ENCODE measurements at places on chromosomes 6 and 20.
A peak's percentile ranks its signal among the peaks of the same experiment; 100 is the strongest.

DNA sequence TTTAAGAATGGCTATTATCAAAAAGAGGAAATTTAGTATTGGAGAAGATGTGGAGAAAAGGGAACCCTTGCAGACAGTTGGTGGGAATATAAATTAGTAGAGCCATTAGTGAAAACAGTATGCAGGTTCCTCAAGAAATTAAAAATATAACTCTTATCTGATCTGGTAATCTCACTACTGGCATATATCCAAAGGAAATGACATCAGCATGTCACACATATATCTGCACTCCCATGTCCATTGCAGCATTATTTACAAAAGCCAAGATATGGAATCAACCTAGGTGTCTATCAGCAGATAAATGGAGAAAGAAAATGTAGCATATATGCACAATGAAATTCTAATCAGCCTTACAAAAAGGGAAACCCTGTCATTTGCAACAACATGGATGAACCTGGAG, 2.6 kb downstream of the SIRPG start:
- DNase-seq, result no peak

- DNase-seq, result no peak
Measured at GRCh38 chr6:10542213-10542612, 21.1 kb downstream of the GCNT2 start.

DNA sequence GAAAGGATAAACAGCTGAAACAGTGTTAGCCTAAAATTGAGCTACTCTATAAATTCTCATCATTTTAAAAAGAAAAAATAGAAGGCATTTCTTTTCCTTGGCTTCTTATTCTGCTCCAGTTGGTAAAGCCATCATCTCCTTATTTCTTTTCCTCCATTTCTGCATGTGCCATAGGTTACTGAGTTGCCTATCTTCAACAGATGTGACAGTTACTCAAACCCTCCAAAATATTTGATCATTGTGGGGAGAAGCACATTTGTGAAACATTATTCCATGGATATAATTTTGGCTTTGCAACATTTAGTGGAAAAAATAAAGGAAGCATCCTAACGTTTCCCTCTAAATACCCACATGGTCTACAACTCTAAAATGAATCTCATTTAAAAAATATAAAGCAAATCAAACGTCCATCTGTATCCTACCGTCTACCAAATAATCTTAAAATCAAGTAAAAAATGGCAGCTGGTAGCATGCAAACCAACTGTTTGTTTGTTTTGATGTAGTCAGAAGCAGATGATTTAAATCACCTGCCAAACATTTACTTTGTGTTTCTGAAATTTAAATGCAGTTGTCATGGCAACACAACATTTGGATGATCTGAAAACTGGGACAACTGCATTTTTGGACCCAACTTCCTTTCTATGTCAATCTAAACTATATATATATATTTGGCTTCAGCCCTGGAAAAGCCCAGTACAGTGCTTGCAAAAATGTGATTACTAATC, 16.8 kb upstream of the SNX9 start:
- DNase-seq, result no peak

DNA sequence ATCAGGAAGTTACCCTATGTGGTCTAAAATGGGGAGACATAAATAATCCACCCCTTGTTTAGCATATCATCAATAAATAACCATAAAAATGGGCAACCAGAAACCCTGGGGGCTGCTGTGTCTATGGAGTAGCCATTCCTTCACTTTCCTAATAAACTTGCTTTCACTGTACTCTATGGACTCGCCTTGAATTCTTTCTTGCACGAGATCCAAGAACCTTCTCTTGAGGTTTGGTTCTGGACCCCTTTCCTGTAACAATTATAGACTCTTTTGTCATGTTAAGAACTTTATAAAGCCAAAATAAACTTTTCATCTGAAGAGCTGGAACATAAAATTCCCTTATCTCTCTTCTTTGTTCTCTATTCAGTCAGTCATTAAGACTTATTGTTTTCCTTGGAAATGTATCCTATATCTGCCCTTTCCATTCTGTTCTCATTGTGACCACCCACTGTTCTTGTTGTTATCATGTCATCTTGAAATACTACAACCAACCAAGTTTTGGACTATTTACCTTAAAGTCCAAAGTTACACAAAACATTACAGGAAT, 29.3 kb upstream of the ZBTB24 start:
- DNase-seq, result no peak

DNA sequence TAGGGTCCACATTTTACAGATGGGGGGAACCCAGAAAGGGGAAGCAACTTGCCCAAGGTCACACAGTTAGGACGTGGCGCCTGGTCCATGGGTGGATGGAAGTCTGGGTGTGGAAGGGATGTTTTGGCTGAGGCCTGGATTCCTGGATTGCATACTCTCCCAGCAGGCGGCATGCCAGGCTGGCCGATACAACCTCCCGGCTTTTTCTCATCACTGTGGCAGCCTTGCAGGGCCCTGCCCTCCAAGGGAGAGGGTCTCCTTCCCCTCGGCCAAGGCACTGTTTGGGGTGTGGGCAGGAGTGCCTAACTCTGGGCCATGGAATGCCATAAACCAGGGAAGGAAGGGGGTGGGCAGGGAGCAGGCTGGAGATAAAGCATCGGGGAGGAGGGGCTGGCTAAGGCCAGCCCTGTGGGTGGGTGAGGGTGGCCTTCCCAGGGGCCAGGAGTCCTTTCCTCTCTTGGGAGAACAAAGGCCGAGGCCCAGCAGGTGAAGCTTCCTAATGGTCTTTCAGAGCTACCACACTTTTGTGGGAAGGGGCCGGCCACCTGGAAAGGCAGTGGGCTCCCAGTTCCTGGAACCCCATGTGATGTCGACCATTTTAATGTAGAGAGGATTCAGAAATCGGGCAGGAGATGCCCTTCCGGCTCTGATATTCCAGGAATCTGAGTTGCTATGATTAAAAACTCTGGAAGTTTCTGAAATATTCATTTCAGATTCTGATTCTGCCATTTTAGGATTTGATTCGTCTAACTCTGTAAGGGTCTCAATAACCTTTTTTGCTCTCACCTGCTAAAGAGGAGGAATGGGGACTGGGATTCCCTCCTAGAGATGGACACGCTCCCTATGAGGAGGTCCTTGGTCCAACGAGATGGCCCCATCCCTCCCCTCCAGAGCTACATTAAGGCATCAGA, 4.2 kb downstream of the FOXS1 start:
- DNase-seq, result no peak

DNA sequence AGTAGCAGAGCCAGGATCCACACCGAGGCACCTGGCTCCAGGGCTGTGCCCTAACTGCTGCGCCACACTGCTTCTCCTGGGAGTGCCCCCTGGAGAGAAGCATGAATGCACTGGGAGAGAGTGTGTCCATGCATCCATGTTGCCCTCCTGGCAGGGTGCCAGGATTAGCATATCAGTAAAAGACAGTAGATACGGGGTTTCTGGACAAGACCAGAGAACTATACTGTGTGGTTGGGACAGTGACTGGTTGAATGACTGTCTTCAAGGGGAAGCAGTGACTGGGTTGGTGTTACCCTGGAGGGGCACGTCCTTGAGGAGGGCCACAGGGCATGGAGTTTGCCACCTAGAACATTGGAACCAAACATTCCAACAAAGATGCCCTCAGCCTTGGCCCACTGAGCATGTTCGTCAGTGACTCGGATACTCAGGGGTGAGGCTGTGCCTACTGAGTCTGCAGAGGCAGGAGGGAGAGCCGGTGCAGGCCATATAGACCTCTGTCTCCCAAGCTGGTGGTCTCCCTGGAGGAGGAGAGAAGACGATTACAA, 288.8 kb downstream of the CDC5L start:
- no peak for DNase-seq

DNA sequence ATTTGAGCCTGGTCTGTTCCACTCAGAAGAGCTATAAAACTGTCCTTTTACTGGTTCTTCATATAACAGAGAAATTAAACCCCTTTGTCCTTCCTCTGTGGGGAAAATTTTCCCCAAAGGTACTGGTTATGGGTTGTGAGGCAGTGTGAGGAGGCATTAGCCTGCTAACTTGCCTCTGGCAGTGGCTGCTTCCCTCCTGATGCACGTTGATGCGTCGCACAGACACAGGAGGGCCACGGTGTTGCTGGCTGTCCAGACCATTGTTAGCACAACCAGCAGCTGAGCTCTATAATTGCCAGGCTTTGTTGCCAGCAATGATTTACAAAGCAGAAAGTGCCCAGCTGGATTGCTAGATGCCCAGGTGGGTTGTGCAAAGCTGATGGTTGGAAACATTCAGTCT, 10.1 kb downstream of the AAR2 start:
- peak; percentile 29 for DNase-seq

GRCh38 chr20:44590980-44591778, 8.8 kb downstream of the PKIG start:
- DNase-seq, result no peak

DNA sequence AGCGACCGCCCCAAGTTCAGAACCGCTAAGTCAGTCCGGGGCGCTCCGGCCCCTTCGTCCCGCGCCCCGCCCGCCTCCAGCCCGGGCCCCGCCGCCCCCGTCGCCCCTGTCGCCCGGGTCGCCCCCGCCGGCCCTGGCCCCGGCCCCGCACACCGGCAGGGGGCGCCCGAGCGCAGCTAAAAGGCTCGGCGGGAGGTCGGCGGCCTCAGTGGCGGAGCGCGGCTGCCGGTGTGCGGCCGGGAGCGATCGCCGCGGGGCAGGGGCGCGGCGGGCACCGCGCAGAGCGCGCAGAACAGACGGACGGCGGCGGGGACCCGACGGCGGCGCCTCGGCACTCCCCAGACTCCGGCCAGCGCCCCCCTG, at the start of gene FNDC1:
FNDC1 (plus strand) TSS at position 208 of the 363 bp plus-strand sequence. CDS start 197 bp downstream, outside the sequence.
- peak; percentile 67 for DNase-seq

GRCh38 chr6:44675449-44675848, 287.9 kb downstream of the CDC5L start:
- DNase-seq, result no peak

GRCh38 chr20:45392733-45393132, 14.6 kb upstream of the TP53TG5 start:
- no peak for DNase-seq

- no peak for DNase-seq
Measured at GRCh38 chr6:137216106-137216505, 3.1 kb downstream of the IFNGR1 start.

GRCh38 chr6:150346346-150346745, 22.5 kb upstream of the IYD start:
- no peak for DNase-seq

- DNase-seq, result no peak
Measured at GRCh38 chr6:93365445-93365844, 53.9 kb downstream of the EPHA7 start.

- DNase-seq, result no peak
Measured at GRCh38 chr6:54800050-54800600, 46.4 kb upstream of the FAM83B start.

- no peak for DNase-seq
Measured at GRCh38 chr20:47292581-47292980, 63.9 kb downstream of the ZMYND8 start.

DNA sequence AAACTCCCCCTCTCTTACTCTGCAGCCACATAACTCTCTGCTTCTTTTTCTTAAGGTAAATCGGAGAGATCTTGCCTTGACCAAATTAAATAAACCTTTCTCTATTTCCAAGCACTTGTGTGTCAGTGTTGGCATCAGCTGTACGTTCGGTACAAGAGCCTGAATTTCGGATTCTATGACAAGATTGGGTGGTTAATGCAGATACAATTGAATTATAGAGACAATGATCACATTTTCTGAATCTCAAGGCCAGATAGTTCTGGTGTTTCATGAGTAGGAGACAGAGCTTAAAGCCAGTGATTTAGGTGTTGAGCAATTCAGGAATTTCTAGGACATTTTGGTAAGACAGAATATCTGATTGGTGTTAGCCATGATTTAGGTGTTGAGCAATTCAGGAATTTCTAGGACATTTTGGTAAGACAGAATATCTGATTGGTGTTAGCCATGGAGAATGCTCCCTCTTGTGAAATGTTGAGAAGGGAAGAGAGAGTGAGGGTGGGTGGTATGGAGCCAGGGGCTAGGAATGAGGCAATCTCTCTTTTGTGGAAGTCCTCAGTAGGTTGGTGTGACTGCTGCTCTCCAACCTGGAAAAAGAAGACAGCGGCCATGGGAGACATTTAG, 5.1 kb downstream of the SPINT3 start:
- no peak for DNase-seq

- no peak for DNase-seq
Measured at GRCh38 chr20:41342474-41343464, 2.1 kb downstream of the LPIN3 start.

- no peak for DNase-seq
Measured at GRCh38 chr6:88633782-88634181, 329.6 kb downstream of the RNGTT start.

DNA sequence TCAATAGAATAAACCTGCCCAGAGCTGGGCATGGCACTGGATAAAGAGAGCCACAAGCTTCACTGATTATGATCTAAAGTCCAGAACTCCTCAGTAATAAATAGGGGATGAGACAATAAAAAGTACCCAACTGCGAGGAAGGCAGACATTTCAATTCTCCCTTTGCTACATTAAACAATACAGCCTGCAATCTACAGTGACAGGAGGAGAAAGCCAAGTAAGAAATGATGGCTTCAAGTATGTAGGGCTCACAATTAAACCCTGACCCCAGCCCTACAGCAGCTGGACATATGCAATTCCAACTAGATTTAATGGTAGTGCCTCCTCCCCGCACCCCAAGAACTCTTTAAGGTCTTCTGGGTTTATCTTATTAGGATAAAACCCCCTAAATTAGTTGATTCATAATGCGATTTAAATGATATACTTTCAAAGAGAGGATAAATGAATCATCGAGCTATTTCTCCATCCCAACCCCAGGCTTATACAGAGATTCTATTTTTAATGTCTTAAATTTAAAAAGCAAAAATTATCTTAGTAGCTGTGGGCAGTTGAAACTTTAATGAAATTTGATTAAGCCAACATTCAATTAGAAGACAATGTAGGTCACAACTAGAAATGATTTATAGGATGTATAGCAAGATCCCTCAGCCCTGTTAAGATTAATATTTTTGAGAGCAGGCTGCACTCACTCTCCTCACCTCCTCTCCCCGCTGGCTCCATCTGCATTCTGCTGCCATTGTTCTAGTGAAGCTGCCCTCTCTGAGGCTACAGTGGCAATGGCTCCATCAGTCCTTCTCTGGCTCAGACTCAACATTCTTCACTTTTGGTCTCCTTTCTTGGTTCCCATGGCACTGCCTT, 57.1 kb downstream of the OGFRL1 start:
- DNase-seq, result no peak

GRCh38 chr6:35049900-35050756, 91.0 kb downstream of the TCP11 start:
- DNase-seq, result no peak

- no peak for DNase-seq
Measured at GRCh38 chr6:136772685-136773472, 19.4 kb downstream of the MAP3K5 start.

DNA sequence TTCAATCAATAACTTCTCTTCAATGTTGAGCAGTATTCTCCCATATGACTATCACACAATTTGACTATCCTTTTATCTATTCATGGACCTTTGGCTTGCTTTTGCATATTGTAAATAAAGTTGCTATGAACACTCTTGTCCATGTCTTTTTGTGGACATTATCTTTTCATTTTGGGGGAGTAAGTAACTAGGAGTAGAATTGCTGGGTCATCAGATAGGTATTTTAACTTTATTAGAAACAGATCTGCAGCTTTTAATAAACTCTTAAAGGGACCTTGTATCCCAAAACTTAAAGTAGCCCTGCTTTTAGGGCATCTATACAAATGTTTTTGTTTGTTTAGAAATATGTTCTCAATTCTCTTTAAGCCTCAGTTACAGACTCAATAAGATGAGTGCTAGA, 614.2 kb upstream of the CITED2 start:
- DNase-seq, result no peak
